C1 segment of cervical spinal cord (tissue), 14 donors: ENCODE measurements at places on chromosomes 4 and X.

GRCh38 chrX:2691543-2692220 lies 587 bp downstream of the CD99 start:
- DNase-seq = no peak

- DNase-seq = no peak
These were observed 72.2 kb downstream of the GPR143 start for GRCh38 chrX:9693307-9694001.

DNA sequence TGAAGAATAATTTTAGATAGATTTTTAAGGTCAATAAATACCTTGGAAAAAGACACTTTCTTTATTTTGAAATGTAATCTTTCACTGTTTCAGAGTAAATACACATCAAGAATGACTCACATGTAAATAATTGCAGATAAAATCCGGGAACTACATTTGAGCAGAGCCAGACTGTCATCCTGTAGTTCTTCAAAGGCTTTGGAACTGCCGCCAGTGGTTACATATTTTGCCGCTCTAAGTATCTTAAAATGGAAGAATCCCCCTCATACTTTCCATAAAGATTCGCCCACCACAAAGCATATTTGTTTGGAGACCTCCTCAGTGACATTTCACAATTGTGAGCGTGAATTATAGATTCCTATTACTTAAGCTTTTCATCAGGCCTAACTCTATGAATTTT lies 607.8 kb upstream of the ZFP42 start:
- DNase-seq = no peak

DNA sequence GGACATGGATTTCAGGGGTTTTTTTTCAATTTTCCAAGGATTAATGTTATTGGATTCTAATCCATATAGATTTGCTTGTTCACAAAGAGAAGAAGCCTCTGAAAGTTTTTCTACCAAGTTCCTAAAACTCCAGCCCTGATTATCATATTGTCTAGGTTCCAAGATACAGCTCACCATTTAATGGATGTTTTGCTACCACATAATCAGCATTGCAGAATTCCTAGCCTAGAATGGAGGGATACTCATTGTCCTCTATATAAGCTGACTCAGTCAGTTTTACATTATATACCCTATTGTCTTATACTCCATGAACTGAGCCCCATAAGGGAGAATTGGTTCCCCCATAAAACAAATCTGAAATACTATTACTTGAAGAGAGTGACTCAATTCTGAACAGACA lies 664.7 kb upstream of the FAM241A start:
- no peak for DNase-seq

- no peak for DNase-seq
These were observed 63.1 kb upstream of the AFAP1 start for GRCh38 chr4:8002525-8003309.

GRCh38 chr4:51884055-51884454 lies 41.1 kb downstream of the DCUN1D4 start:
- DNase-seq = no peak

- DNase-seq = no peak
These were observed 1102.8 kb downstream of the FSTL5 start for GRCh38 chr4:161061046-161061445.

DNA sequence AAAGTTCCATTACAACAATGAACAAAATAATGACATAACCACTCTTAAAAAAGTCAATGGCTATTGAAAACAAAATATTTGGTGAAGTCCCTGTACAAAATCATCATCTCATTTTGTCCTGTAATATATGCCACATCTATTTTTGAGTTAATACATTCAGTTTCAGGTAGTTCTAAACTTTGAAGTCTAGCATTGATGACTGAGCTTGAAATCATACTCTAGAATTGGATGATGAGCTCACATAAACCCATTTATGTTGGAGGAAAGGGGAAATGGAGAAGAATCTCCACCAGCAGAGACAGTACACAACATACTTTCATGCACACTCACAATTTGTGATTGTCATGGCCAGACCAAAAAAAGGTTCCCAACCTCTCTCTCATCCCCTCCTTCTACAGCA lies 371.1 kb upstream of the NR3C2 start:
- no peak for DNase-seq

DNA sequence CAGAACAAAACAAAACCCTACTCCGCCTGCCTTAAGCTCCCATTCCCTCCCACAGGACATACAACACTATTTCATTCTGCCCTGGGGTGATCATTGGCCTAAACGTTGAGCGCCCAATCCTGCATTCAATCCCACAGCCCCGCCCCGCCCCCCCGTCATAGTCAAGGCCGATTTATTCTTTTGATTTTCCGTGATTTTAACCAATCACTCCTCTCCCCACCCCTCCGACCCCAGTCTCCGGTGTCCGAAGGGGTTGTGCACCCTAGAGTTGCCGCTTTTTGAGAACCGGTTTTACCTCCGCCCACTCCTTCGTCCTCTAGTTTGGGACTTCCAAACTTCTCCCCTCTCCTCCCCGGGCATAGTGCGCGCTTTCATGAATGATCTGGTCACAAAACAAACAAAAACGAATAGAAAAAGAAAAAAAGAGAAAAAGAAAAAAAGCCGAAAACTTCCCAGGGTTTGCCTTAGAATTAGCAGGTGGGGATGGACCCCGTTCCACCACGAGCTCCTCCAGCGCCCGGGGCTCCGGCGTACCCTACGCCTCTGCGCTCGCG lies 446 bp upstream of the UBE2A start:
- peak; percentile 56 for DNase-seq

- DNase-seq = no peak
These were observed 4.6 kb upstream of the KANTR start for GRCh38 chrX:53089224-53089842.

DNA sequence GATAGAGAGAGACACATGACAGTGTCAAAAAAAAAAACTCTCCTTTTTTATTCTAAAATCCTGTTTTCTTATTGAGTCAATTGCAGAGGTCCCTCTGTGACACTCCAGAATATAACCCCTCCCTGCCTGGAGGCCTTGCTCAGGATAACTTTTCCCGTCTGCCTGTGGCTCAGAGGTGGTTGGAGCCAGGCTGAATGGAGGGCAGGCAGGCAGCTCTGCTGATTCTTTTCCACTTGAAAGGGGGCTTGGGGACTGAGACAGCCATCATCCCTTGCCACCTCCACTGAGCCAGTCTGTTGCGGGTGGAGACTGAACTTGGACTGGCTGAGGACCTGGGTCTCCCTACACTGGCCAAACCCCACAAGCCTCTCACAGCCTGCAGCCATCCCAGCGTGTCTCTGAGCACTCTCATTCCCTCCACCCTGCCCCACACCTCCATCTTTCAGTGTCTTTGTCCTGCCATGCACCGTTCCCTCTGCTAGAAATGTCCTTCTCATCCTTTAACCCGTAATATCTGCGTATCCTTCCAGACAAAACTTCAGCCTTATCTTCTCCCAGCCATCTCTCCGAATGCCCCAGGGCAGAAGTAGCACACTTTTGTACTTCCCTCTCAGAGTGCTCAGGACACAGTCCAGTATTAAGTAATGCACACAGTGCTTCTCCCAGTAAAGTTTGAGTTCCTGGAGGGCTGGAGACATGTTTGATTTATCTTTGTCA lies 139.9 kb downstream of the CHIC2 start:
- DNase-seq = no peak

- no peak for DNase-seq
These were observed 39.3 kb upstream of the LPAR4 start for GRCh38 chrX:78708262-78708661.

DNA sequence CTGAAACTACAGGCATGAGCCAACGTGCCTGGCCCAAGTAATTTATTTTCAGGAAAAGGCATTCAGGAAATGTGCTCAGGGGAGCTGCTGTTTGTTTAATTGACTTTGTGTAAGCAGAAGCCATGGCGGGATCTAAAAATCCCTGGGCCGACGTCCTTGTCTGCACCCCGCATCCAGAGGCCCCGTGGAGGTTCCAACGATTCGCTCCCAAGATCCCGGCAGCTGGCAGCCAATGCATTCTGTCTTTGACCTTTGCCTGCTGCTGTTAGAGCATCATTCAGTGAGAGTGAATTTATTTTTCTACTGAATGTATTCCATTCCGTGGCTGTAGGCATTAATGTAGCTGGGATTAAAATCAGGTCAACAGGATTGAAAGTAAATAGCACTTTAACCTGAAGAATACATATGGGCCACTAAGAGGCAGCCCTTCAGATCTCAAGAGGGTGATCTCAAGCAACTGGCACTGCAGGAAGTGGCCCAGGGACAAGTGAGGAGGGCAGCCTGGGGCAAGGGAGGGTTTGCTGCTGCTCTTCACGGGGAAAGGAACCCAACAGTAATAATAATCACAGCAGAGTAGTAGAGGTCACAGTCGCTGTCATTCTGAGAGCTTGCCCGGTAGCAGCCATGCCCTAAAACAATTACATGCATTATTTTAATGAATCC lies 75.2 kb downstream of the PSAPL1 start:
- no peak for DNase-seq

GRCh38 chr4:24321131-24321530 lies 263.2 kb downstream of the DHX15 start:
- DNase-seq = no peak
